ENCODE measurements at places on chromosomes 11 and 22.

DNA sequence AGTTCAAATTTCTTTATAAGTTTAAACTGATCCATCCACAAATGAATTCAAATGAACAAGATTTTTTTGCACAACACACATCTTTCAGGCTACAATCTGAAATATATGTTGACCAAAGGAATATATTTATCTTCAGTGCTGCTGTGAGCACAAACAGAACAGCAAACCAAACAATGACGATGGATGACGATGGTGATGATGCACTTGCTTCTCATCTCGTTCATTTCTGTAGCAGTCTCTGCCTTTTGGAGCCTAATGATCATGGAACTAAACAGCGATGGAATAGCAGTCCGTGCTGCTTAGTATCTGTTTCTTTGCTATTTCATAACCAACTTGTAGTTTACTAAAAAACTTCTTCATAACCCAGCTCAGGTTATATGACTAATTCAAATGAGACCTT, 220.7 kb upstream of the BLID start:
- no peak for DNase-seq

GRCh38 chr11:6225024-6225423, 9.4 kb downstream of the FHIP1B start:
- no peak for DNase-seq

- DNase-seq, result no peak
Observed at GRCh38 chr22:39448205-39449054, 8.4 kb upstream of the MGAT3 start.

GRCh38 chr22:40265783-40266182, 80.5 kb upstream of the ADSL start:
- DNase-seq, result no peak

GRCh38 chr22:41833369-41834004, 582 bp downstream of the SREBF2 start:
- DNase-seq, result peak; percentile 65

DNA sequence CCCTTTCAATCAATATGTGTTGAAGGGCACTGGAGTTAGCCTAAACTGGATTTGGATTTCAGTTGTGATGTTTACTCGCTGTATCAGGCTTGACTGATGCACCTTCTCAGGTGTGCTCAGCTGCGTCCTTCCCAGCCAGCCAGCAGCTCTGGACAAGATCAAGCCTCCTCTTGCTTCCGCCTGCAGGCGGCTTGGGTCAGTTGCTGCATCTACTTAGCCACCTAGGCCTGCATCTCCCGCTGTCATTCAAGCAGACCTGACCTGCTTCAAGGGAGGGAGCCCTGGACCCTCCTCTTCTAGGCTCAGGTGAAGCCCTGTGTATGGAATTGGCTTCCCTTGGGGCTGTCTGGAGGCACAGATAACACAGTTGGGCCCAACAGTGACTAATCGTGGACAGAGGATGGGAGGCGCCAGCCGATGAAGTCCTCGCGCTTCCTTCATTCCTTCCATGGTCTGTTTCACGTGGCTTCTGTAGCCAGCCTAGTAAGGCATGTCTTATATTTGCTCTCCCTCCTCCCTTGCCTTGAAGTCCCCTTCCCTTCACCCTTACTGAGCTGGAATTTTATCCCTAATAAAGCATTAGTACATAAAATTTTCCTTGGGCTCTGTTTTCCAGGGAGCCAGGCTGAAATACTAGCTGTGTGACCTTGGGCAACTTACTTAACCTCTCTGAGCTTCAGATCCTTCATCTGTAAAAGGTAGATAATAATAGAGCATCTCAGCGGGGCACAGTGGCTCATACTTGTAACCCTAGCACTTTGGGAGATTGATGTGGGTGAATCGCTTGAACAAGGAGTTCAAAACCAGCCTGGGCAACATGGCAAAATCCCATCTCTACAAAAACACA, 2.1 kb upstream of the LHFPL7 start:
- no peak for DNase-seq

- no peak for DNase-seq
Observed at GRCh38 chr11:83711106-83711527, 424.9 kb upstream of the CCDC90B start.

DNA sequence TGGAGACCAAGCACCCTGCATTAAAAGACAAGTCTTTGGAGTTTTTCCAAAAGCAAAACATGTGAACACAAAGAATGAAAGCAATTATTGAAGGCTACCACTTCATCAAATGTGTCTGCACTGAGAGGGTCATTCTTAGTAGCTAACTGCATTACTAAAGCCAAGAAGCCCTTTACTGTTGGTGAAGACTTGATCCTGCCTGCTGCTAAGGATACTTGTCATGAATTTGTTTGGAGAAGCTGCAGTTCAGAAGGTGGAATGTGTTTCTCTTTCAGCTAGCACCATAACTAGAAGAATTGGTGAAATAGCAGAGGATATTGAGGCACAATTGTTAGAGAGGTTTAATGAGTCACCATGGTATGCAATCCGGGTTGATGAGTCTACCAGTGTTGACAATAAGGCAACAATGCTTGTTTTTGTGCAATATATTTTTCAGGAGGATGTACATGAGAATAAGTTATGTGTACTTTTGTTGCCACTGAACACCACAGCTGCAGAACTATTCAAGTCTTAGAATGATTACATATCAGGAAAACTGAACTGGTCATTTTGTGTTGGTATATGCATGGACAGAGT, 457.3 kb upstream of the ISX start:
- DNase-seq, result no peak

DNA sequence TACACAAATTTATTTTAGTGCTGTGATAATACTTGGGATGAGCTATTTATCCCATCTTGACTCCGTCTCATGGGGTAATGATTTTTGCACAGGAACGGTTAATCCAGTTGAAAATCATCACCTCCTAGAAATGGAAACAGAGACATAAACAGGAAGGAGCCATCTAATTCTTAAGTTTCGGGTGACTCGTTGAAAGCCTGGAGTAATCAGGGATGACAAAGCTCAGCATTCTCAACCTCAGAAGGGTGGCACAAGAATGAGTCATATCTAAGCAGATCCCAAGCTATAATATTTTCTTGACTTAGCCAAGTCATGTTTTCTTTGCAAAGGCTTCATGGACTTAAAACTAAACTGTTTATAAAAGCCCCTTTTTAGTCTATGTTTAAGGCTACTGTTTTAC, 280.8 kb upstream of the CCDC90B start:
- DNase-seq, result no peak

DNA sequence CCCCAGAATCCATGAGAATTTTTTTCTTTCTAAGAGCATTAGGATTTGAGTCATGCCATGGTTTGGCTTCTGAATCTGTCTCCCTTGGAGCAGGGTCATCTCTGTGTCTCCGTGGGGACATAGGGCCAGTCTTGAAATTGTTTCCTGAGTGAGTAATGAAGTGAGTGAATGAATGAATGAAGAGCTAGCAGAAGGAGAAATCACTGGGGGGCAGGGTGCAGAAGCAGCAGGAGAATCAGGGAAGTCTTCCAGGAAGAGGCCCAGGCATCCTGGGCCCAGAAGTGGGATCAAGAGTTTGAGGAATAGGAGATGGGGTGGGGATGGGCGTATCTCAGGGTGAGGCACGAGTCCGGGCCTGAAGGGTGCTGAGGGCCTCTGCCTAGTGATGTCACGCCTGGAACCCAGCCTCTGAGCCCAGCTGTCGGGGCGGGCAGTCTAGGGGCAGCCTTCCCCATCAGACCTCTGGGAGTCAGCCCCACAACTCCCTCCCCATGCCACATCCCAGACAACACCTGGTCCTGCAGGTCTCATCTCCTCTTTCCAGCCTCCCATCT, 12.5 kb upstream of the MGAT3 start:
- DNase-seq, result no peak

- DNase-seq, result no peak
Observed at GRCh38 chr22:36325154-36326031, 62.4 kb downstream of the MYH9 start.

- no peak for DNase-seq
Observed at GRCh38 chr11:34316347-34317035, 41.3 kb downstream of the ABTB2 start.

DNA sequence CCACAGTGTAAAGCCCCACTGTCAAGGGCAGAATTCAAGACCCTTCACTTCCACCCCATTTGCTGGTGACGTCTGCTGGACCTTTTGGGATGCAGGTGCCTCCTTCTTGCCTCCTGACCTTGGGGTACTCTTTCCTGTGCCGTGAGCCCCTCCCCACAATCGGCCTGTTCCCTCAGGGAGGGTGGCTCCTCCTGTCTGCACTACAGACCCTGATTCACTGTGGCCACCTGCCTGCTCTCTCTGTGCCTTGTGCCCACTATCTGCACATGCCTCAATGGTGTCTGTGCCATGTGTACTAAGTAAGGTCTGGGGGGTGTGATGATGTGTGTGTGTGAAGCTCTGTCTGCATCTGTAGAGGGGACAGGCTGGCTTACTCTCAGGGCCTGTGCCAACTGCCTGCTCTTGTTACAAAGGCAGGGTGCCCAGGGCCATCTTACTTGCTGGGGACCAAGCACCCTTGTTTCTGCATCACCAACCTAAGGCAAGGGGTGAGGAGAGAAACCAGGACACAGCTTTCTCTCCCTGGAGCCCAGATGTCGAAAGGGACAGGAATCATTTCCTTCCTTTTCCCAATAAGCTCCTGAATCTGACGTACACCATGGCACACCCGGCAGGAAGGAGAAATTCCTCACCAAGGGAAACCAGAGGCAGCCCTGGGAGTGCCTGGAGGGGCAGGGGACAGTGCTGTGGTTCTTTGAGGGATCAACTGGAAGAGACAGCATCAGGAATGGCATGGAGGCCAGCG, 3.7 kb downstream of the PPM1F start:
- no peak for DNase-seq

DNA sequence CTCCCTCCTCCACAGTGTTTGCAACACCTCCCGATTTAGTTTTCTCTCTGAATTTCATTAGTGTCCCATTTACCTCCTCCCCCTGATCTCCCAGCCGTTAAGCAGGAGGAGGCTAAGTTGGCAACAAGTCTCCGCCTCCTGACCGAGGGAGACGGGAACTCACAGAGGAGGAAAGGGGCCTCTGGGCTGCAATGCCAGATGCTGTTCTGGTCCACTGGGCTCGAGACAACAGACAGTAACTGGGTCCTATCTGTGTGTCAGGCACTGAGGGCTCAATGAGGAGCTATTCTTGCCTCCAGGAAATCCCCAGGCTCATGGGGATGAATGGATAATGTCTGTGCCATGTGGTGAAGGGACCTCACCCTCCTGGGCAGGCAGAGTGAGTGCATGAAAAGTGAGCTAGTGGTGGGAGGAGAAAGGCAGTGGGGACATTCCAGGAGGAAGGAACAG, 228.1 kb downstream of the TENM4 start:
- DNase-seq, result no peak

- no peak for DNase-seq
Observed at GRCh38 chr22:40147388-40148176, 30.1 kb upstream of the TNRC6B start.

DNA sequence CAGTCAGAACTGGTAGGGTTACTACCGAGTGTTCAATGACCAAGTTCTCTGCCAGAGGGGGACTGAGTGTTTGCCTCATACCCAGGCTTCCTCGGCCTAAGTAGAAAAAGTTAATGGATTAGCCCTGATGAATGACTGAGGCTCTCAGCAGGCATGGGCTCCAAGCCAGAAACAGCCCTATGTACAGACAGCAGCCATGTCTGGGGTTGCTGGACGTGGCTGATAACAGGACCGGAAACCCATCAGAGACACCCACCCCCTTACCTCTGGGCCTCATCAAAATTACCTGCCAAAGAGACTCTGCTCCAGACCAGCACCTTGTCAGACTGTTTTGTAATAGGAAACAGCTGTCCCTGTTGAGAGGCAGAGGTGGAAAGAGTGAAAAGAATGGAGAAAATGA, 351.4 kb downstream of the ETS1 start:
- DNase-seq, result no peak

GRCh38 chr11:58829786-58830185, 14.7 kb downstream of the GLYATL2 start:
- no peak for DNase-seq

GRCh38 chr22:38485783-38486182, 17.9 kb downstream of the KDELR3 start:
- no peak for DNase-seq

GRCh38 chr11:66600219-66600618, 7.2 kb downstream of the CCS start:
- no peak for DNase-seq

DNA sequence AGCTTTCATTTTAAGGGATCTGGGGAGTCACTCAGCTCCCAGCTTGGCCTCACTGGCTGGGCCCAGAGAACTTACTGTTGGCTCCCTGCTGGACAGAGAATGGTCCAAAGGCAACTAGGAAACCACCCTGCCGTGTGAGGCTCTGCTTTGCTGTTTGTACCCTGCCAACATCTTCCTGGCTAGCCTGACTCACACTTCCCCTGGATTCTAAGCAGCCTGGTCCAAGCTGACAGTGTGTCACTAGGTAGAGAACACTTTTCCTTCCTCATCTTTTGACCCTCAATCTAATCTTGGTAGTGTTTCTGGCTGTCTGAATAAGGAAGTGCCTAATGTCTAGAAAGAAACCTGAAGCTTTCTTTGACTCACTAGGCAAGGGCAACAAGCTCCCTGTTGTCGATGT, 76.7 kb downstream of the FAR1 start:
- no peak for DNase-seq

DNA sequence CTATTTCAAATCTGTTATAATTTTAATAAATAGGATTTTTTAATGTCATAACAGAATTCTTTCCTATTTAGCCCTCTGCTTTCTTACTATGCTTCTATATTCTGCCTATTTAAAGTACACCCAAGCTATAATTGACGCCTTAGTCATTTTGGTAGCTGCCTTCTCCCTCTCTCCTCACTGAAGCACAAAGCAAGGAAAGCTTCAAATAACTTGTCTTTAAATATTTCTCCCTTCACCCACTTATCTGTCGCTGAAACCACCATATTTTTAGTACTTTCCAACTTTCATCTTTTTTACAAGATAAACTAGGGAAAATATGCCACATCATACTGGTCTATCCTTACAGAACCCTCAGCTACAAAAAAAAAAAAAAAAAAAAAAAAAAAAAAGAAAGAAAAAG, 127.9 kb downstream of the ENTHD1 start:
- DNase-seq, result no peak

GRCh38 chr11:26844963-26845362, 123.1 kb upstream of the SLC5A12 start:
- DNase-seq, result no peak

- no peak for DNase-seq
Observed at GRCh38 chr22:36386351-36386899, 1.3 kb downstream of the MYH9 start.

- no peak for DNase-seq
Observed at GRCh38 chr11:124873951-124874350, 8.7 kb downstream of the ROBO3 start.
